Stimulated activated CD8-positive, alpha-beta memory T cell treated with anti-CD3 and anti-CD28 coated beads, Interleukin-15, amount 100 ng/mL, for 24 hours (primary cell): ENCODE measurements at places on chromosomes 7 and 10.

DNA sequence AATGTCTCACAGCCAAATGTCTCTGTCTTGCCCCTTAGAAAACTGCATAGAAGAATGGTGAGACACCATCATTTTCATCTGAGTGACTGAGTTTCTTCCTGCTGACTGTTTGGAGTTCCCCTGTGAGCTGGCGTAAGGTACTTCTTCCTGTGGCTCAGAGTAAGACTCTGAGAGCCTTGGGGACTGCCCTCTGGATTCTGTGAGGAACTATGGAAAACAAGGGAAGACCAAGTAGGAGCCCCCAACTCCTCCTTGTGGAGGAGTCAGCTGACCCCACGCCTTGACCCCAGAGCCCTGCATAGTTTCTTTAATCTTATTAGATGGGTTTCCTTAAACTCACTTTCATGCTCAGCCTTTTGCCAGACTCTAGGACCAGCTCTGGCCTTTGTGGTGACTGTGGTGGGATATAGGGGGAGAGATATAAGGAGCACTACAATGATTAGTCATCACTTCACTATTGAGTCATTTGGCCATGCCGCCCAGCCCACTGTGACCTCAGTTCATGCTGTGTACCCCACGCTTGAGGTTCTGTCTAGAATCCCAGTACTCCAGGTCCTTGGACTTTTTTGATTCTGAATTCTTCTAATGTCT, 51.8 kb upstream of the FAM133B start:
- no peak for DNase-seq

GRCh38 chr10:27743012-27743876, 2.4 kb downstream of the MKX start:
- DNase-seq = no peak

GRCh38 chr7:138934861-138935260, 46.3 kb downstream of the KIAA1549 start:
- no peak for DNase-seq

- DNase-seq = no peak
These were observed 766.0 kb upstream of the POT1 start for GRCh38 chr7:125695626-125696025.

- DNase-seq = no peak
These were observed 9.8 kb downstream of the TSPAN14 start for GRCh38 chr10:80463868-80464267.

GRCh38 chr7:127137146-127137545, 115.6 kb downstream of the GRM8 start:
- no peak for DNase-seq

DNA sequence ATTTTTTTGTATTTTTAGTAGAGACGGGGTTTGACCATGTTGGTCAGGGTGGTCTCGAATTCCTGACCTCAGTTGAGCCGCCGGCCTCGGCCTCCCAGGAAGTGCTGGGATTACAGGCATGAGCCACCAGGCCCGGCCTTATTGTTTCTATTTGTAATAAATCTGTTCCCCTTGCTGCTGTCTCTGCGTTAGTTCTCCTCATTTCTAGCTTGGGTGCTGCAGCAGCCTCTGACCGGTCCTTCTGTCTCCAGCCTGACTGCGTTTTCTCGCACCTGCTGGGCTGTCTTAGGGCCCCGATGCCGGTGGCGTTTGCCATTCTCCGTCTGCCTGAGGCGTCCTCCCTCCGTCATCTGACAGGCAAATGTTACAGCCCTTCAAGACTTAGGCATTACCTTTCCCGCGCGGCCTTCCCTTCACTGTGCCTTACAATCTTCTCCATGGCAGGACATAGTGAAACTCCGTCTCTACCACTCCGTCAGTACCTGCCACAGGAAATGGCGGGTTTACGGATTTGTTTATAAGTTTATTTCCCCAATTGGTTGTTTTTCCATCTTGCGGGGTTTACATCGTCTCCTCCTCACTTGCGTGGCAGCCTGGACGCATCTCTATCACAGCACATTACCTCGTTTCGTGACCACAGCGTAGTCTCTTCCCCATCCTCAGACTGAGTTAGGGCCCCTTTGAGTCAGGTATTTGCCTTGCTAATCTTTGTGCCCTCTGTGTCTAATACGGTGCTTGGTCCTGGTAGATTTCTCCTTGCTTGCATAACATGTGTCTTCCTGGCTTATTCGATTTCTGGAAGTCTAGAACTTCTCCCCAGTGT, 2.3 kb upstream of the GIMAP8 start:
- DNase-seq = no peak

DNA sequence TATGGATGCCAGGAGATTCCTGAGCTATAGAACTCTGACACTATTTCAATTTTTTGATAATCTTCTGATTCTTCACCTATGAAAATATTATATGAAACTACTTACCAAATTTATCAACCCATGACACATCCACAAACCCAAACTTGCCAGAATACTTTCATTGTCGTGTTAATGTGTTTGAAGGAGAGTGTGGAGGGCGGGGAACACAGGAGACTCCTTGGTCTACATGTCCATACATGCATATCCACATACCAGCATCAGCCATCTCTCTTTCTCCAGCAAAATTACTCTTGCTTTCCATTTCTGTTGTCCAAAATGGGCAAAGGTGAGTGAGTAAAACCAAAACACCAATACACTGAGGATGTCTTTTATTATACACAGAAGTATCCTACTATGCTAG, 23.5 kb upstream of the BPGM start:
- DNase-seq = no peak

GRCh38 chr7:95322854-95323253, 1.5 kb downstream of the PON1 start:
- DNase-seq = no peak

DNA sequence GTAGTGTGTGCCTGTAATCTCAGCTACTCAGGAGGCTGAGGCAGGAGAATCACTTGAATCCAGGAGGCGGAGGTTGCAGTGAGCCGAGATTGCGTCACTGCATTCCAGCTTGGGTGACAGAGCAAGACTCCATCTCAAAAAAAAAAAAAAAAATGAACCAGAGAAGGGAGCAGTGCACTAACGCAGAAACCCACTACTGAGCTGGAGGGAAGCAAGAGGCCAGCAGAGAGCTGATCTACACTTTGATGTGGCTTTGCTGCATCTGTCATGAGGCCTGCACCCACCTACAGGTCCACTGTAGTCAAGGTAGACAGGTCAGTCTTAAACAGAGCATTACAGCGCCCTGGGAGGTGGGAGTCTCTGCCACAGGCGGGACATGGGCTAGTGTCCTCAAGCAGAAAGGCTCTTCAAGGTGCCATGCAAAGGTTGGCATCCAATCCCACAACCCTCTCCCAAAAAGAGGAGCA, 30.0 kb downstream of the MAT1A start:
- DNase-seq = no peak

DNA sequence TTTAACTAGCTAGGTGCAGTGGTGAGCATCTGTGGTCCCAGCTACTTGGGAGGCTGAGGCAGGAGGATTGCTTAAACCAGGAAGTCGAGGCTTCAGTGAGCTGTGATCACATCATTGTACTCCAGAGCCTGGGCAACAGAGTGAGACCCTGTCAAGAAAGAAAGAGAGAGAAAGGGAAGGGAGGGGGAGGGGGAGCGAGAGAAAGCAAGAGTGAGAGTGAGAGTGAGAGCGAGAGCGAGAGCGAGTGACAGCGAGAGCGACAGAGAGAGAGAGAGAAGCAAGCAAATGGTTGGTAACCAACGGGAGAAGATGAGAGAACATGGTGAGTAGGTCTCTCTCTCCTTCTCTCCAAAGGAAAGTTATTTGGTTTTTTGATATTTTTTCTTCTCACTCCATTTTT, 69.8 kb upstream of the DGKI start:
- no peak for DNase-seq

DNA sequence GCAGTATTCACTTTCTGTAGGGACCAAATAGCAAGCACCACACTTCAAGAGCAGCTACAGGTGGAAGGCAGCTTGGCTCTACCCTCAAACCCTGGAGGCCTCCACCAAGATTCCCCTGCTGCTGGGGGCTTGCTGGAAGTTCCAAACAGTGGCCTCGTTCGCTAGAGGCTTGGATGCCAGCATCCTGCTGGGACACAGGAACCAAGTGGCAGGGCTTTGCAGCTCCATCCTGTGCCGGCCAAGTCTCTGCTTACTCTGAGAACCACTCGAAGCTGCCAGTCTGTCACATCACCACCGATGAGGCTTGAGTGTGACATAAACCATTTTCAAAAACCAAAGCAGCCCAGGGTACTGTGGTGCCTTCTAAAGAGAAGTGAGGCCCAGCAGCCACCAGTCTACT, 69.2 kb upstream of the UNC5B start:
- no peak for DNase-seq

- no peak for DNase-seq
These were observed 187.9 kb downstream of the GATA3 start for GRCh38 chr10:8242295-8242872.
